Stimulated activated CD4-positive, alpha-beta T cell treated with anti-CD3 and anti-CD28 coated beads, TNF-alpha, amount 100 ng/mL, for 1 hour (primary cell): ENCODE measurements at places on chromosomes 2 and 18.

DNA sequence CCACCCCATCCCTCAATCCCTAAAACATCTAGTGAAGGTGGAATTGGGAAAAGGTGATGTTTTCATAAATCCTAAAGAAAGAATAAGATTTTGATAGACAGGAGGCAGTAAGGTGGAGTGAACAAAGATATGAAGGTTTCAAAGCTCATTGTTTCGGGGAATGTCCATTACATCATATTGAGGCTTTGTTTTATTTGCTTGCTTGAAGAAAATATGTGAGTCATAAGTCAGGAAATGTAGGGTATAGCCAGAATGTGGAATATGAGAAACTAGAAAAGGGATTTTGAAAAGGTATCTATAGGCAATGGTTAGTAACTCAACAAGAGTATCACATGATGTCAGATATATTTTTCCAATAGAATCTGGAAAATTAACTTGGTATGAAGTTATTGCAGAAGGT, 1178.5 kb upstream of the ACVR2A start:
- no peak for DNase-seq

GRCh38 chr2:25684577-25685473, 11.4 kb upstream of the DTNB start:
- no peak for DNase-seq

GRCh38 chr2:235864733-235865515, 303.3 kb downstream of the GBX2 start:
- no peak for DNase-seq

DNA sequence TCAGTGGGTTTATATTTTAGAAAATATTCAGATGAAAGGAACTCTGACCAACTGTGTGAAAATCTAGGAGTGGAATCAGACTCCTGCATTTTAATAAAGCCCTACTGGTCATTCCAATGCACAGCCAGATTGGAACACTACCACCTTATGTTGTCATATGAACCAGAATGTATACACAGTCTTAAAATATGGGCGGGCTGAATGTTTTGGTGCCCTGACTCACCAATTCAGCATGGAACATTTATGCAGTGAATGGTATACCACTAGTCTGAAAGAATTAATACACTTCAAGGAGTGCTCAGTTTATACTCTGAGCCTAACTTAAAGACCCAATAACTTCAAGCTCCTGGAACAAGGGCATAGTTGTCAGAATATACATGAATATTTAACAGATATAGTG, 280.9 kb upstream of the TCF4 start:
- DNase-seq: no peak

DNA sequence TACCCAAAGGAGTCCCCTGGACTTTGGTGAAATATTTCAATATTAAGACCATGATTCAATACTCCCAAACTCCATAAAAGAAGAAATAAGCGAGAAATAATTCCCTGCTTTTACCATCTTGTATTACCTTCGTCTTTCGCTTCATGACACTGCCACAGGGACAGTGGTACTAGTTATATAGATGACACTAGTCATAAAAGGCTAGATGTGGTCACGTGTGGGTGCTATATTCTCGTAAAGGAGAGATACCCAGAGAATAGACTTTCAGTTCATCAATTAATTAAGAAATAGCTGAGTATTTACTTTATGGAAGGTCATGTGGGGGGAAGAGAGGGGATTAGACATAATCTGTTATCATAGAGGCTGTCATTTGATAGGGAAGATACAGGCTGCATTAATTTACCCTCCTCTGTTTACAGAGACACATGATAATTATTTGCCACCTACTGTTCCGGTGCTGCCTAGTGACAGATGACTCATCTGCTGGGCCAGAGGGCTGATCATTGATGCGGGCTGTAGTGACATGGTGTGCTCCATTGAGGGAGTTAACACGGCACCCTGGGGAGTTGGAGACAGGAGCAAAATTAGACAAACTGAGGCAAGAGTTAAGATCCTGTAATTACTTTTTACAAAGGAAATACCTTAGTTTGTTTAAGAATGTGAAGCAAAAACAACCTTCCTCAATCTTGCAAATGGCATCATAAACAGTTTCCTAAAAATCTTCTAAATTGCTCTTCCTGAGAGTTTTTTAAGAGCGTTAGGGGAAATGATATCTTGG, 78.2 kb upstream of the ITGB6 start:
- no peak for DNase-seq

- no peak for DNase-seq
Observed at GRCh38 chr2:54455131-54455562, 980 bp upstream of the SPTBN1 start.
